ENCODE measurements at places on chromosomes 12 and 14.

GRCh38 chr14:30389134-30389876, 169.7 kb upstream of the G2E3 start:
- no peak for DNase-seq

DNA sequence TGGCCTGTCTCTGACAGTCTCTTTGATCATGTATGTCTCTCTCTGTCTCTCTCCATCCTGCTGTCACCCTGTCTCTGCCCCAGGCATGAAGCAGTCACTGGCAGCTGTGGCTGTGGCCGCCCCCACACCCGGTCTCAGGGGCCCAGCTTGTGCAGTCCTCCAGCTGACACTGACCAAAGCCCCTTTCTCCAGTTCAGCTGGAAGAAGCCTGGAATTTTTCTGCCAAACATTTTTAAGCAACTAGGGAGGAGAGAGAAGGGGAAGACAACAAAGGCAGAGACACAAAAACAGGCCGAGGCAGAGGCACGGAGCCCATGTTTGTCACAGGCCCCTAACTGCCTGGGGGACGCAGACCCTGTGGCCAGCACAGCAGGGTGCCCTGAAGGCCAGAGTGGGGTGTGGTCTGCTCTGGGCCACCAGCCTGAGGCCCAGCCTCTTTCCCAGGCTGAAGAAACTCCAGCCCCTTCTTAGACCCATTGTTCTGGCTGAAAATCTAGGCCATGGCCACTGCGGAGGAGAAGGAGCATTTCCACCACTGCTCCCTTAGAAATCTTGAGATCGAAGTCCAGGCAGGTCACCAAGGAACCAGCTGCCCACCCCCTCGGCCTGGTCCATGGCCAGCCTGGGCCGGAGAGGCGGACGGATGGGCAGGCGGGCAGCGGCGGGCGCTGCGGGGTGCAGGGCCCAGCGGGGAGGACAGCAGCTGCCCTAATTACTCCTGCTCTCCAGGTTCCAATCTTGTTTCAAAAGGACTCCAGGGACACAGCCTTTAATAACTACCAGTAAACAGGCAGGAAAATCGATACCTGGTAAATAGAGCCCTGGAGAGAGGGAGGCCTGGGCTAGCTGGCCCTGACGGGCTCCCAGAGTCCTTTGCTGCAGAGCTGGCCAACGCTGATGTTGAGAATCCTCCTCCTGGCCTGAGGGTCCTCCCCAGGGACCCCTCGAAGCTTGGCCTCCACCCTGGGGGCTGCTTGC, 14.9 kb downstream of the DTX1 start:
- DNase-seq: no peak

GRCh38 chr12:39510001-39510400, 67.1 kb upstream of the KIF21A start:
- DNase-seq: no peak

DNA sequence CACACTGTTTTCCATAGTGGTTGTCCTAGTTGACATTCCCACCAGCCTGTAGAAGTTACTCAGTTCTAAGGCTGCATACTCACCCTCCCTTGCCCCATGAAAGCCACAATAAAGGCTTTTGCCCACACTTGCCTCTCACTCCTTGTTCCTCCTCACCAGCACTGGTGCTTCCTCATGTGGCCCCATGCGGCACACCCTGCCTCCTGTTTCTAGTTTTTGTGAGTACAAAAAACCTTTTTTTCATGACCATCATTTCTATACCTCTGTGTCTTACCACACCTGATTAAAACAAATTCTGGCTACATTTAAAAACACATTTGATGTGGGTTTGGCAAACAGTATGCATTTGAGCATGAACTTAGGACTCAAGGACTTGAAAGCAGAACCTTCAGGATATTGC, 40.7 kb upstream of the RIN3 start:
- DNase-seq: no peak
